ENCODE measurements at places on chromosomes 16 and 17. TPM values are rescaled to one million over a fixed set of nuclear protein-coding genes. Genes with fewer than 3 reads are reported as not detected.

The ZG16 gene
- not detected for total RNA-seq

DNA sequence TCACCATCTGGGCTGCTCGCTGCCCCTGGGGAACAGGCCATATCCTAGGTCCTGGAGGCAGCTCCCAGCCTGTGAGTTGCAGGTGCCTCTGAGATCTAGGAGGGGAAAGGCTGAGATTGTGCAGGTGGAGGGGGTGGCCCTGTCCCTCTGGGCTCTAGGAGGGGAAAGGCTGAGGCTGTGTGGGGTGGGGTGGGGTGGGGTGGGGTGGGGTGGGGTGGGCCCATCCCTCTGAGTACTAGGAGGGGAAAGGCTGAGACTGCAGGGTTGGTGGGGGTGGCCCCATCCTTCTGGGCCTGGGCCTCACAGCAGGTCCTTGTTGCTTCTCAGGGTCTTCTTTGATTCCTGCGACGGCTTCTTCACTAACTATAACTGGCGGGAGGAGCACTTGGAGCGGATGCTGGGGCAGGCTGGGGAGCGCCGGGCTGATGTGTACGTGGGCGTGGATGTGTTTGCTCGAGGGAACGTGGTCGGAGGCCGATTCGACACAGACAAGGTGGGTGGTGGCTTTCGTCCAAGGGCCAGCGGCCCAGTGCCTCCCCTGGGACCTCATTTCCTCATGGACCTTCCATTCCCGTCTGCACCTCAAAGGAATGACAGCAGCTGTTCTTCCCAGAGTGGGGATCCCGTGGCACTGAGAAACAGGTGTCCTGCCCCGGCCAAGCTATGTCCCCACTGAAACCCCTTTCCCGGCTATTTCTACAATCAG lies 7.1 kb downstream of the ENGASE start:
- DNase-seq: no peak

DNA sequence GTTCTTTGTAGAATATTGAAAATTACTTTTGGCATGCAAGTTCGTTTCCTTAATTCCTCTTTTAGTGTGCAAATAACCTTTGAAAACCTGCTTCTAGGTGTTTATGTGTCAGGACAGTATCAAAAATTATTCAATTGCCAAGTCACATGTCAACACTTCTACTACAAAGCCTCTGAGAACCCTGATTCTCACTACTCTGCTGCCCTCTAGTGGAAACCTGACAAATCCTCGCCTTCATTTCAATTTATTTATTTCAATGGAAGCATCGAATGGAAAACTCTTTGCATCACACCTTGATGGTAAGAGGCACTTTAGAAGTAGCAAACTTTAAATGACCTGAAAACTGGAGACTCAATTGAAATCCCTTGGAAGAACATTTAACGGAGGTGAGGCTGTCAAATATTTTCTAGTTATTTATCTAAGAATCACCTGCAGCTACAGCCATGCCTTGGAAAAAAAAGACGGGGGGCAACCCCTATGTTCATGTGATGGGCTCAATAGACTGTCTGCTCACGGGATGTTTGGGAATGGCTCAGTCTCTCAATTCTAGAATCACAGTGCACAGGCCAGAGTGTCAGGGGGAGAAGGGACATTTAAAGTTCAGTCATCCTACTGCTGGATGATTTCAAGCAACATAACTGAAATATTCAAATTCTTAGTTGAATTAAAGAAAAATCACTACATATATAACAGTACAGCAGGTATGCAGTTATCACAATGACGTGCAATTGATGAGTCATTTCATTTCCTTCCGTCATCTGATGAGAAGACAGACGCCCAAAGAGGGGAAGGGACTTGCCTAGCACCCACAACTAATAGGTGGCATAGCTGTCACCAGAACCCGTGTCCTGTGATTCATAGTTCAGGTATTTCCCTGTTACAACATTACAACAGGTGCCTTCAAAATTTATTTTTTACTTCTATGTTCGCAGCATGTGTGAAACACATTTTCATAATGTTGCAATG lies 563.9 kb downstream of the TOX3 start:
- peak; percentile 6 for DNase-seq

DNA sequence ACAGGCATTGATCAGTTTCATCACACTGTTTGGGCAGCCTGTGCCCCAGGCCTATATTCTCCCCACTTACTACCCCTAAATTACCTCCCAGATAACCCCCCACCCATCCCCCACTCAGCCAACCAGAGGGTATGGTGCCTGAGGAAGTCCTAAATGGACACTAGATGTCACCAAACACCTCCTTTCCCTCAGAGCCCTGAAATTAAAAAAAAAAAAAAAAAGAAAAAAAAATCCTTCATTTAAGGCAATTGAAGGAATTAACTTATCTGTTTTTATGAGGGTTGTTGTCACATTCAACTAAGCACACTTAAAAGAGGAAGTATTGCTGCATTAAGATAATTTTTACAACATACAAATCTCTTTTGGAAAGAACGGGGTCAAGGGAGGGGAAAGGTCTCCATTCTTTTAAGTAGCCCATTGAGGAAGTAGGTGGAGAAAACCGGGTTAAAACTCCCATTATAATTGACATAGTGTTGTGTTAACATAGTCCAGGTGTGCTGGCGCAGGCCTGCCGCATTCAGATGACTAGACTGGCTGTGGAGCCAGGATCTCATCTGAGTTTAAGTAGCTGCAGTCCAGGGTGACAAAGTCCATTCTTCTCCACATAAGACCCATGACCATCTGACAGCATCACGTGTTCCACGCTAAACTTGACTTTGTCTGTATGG lies 46.3 kb downstream of the SNX11 start:
- peak; percentile 13 for DNase-seq

DNA sequence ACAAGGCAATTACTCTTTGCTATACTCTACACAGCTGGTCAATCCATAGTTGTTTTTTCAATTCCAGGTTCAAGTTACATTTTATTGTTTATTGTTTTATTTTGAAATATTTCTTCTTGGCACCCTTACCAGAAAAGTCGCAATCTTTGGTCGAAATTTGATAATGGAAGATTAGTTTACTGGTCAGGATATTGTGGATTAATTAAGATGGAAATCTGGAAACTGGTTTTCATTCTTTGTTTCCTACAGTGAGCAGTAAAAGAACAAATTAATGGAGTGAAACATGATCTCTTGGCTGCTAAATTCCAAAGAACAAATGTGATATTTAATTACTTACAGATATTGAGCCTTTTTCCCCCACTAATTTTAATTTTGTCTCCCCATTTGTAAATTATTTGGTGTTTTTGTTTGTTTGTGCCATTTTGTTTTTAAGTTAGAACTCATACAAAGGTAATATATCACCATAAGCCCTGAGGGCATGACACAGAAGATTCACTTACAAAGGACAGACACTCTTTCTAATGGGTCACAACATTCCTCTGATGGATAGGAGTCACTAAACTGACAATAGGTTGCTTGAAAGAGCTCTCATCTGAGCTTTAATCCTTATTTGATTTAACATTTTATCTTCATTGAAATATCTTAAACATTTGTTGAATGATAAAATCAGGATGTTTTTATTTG lies 700.2 kb downstream of the KCNJ2 start:
- DNase-seq: no peak

- DNase-seq: no peak
These were observed 1493.1 kb downstream of the CDH11 start for GRCh38 chr16:63628812-63629211.

DNA sequence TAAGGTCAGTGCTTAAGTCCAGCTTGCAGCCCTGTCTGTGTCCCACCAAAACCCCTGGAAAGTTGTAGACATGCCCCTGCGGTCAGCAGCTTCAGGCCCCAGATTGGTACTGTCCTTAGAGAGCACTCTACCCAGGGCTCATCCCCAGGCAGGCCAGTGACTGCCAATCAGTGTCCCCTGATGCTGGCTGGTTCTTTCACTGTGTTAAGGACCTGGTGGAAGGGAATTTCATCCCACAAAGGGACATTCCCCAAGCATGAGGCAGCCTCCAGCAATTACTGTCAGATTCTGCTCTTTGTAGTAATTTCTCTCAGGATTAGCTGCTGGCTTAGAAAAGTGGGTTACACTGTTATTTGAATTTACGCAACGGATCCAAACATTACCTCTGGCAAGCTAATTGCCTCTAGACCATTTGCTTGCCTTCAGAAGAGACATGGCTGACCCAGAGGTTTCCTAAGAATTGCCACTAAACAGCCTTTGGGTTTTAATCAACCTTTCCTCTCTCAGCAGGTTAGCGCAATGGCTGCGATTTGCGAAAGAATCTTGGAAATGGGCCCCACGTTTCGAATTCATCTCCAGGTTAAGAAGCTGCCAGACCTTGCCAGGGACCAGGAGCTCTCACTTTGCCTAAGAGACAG lies 5.9 kb downstream of the IRX6 start:
- no peak for DNase-seq

DNA sequence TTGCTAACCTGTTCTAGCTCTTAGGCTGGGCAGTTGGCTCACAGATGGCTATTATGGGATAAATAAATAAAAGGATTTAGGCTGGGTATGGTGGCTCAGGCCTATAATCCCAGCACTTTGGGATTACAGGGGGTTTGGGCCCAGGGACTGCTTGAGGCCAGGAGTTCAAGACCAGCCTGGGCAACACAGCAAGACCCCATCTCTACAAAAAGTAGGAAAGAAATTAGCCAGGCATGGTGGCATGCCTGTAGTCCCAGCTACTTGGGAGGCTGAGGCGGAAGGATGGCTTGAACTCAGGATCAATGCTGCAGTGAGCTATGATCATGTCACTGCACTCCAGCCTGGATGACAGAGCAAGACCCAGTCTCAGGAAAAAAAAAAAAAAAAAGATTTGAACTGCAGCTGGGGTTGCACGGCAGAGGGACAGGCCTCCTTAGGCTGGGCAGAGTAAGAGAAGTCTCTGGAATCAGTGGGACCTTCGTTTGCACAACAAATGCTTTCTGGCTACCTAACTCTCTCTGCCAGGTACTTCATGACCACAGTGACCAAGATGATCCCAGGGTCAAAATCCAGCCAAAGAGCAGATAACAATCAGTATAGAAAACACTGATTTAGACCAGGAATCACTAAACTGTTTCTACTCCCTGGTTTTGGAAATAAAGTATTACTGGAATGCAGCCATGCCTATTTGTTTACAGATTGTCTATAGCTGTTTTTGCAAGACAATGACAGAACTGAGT lies 6.8 kb downstream of the RUSF1 start:
- DNase-seq: no peak

GRCh38 chr16:67187175-67187890 lies 2.6 kb downstream of the EXOC3L1 start:
- DNase-seq: no peak

The SYNGR3 gene
- 3.5 TPM for total RNA-seq

The LCMT1 gene
- 43.9 TPM for total RNA-seq

DNA sequence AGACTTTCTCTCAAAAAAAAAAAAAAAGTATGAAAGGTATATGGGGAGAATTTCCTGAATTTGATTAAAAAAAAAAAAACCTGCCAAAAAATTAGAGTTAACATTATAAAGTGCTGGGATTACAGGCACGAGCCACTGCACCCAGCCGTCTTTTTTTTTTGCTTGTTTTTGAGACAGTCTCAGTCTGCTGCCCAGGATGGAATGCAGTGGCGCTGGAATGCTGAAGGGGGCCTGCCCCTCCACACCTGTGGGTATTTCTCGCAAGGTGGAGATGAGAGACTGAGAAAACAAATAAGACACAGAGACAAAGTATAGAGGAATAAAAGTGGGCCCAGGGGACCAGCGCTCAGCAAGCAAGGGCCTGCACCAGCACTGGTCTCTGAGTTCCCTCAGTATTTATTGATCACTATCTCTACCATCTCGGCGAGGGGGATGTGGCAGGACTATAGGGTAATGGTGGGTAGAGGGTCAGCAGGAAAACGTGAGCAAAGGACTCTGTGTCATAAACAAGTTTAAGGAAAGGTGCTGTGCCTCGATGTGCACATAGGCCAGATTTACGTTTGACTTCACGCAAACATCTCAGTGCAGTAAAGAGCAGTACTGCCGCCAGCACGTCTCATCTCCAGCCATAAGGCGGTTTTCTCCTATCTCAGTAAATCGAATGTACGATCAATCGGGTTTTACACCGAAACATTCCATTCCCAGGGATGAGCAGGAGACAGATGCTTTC lies 117.2 kb downstream of the GOSR1 start:
- DNase-seq: no peak

DNA sequence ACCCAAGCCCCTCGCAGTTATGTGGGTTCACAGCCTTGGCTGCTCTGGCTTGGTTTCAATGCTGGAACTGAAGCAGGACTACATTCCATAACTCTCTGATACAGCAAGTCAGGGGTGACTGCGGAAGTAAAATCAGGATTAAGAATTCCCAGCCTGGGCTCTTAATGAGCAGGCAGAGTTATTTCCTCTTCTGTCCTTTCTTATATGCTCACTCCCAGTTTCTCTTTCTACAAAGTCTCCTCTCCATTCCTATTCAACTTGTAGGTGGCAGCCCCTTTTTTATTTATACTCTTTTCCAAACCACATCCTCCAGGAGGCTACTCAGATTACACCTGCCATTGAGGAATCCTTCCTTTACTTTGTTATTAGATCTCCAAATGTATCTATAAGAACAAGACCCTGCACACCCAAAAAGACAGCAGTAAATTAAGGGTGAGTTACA lies 40.3 kb downstream of the HOXB1 start:
- no peak for DNase-seq

Data from activated naive CD8-positive, alpha-beta T cell treated with anti-CD3 and anti-CD28 coated beads for 36 hours (primary cell).